ENCODE measurements at places on chromosomes 7 and 10.

DNA sequence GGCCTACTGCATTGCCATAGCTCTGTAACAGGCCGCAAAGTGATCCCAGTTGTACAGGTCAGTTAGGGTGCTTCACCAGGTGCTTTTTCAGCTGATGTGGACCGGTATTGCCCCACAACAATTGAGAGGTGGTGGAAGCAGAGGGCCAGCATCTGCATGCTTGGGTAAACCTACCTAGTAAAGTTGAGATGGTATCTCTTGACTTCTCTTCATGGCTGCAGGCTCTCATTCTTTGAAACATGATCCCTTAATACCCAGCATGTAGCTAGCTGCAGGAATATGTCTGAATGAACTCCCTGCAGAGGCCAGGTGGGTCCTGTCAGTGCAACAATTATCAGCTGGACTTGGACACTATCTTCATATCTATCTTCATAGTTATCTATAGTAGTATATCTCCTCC lies 60.7 kb upstream of the CCDC6 start:
- peak; percentile 32 for DNase-seq

DNA sequence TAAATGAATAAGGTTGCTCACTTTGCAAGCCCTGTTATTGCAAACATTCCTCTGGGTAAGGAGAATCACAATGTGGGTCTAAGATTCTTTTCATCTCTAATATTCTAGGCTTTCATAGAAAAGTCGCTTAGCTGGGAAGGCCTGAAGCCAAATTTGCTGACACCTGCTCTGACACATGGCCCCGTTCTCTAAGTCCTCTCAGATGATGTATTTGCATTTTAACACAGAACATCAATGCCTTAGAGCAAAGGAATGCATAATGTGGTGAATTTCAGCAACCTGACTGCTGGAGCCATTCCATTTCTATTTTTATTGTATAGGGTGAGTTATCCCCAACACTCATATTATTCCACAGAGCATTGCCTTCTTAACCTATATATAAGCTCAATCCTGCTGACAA lies 682.1 kb upstream of the NRP1 start:
- no peak for DNase-seq

GRCh38 chr10:7389346-7389745 lies 21.5 kb downstream of the SFMBT2 start:
- no peak for DNase-seq

GRCh38 chr7:122339145-122339904 lies 34.8 kb upstream of the FEZF1 start:
- no peak for DNase-seq

DNA sequence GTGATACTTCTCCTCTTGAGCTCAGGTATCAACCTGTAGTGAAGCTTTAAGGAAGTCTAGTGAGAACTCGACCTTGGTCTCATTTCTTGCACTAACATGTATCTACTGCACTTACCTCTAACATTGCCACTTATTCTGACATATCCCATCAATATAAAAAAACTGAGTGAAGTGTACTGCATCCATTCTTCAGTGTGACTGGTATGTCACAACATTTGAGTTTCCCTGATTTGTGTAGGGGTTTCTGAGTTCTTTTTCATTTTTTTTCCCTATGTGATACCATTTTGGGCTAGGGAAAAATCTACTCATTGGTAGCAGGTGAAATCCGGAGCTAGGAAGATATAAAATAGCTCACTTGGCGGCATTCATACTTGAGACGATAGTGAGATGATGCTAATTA lies 274.3 kb downstream of the PRKG1 start:
- no peak for DNase-seq

- no peak for DNase-seq
Measured at GRCh38 chr7:53656881-53657280, 621.4 kb downstream of the POM121L12 start.

GRCh38 chr10:21032587-21033319 lies 135.6 kb upstream of the NEBL start:
- no peak for DNase-seq

DNA sequence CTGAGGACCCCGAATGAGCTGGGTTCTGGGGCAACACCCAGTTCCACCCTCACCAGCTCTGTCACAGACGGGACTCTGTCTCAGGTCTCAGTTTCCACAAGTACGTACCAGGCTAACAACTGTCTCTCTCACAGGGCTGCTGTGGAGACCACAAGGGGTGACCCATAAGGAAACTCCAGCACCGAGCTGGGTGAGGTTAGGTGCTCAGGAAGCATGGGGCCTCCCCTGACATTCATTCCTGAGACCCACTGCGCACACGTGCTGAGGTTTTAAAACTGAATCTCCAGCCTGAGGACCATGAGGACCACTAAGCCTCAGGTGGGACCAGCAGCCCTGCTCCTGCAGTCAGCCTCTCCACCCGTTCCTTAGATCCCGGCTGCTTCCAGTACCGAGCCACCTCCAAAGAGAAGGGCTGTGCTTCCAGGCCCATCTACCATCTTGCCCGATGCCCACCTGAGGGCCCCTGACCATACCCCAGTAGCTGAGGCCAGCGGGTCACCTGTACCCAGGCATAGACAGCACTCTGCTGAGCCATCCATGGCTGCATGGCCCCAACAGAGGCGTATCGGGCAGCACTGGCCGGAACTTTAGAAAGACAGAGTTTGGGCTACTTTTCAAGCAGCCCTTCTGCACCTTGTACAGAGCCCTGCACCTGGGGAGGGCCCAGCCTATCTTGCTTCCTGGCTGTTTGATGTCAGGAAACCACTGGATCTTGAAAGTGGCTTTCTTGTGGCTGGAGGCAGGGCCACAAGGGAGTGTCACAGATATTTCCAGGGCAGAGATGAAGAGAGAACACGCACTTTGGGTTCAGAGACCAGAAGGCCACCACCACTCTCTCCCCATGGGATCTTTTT lies 18.7 kb downstream of the HSPA12A start:
- no peak for DNase-seq

DNA sequence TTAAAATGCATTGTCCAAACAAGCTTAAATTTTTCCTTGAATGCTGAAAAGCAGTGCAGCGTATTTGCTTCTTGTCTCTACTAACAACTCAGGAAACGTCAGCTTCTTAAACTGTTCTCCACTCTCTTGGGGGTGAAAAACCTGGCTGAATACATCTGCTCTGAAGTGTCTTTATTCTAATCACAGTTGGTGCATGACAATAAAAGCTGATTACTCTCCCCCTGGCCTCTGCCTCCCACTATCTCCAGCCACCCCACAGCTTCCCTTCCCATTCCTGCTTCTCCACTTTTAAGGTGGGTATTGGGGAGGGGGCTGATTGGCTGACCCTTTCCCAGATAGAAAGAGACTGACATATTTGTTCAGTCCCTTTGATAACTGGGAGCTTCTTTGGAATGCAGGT lies 456.0 kb downstream of the SORCS1 start:
- DNase-seq = peak; percentile 49

- peak; percentile 45 for DNase-seq
Measured at GRCh38 chr10:128576943-128577670, 450.9 kb upstream of the MKI67 start.

DNA sequence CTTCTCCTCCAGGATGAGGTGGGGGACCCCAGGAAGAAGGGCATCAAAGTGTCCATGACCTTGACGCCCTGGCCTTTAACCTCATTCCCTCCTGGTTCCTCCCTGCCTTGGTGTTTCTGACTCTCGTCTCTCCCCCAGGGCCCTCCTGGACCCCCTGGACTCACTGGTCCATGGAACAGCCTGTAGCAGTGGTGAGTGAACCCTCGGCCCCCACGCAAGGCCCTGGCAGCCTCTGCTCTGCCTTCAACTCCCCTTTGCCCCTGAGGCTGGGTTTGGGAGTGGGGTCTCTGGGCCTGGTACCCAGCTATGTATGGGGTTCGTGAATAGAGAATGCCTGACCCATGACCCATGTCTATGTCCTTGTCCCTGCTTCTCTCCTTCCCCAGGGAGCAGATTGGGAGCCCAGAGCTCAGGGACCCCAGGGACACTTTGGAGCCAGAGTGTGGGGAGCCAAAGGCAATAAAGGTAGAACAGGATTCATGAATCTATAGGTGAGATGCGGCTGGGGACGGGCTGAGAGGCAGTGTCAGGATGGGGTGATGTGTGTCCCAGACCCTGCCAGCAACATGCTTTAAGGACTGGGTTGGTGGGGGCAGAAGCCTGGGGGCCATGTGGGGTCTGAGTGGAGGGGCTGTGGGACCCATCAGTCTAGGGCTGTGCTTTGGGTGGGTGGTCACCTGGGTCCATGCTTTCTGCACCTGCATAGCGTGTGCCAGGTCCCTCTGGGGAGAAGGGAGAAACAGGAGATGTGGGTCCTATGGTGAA lies 18.4 kb upstream of the VOPP1 start:
- no peak for DNase-seq

DNA sequence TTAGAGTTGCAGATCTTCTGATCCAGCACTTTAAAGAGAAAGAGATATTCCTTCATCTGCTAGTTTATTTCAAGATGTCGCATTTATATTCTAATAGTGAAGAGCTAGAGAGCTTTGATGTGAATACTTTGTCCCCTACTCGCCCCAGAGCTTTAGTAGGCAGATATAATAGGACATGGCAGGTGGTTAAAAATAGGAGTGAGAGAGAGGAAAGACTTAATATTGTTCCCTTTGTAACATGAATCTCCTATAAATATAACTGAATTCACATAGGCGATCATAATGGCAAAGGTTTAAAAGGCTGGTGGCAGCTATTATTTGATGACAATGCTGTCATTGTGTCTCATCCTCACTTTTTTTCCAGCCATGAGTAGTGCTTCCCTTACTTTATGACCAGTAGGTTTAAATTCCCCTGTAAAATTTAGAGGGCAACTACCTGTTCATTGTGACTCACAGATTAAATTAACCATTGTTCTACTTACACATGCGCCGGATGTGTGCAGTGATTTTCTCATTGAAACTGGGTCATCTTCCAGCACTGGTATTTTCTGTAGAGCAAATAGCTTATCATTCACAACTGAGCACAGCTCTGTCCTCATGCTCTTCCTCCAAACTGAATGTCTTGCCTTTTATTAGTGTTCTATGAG lies 906.7 kb upstream of the CELF2 start:
- no peak for DNase-seq

- no peak for DNase-seq
Measured at GRCh38 chr7:151905353-151905752, 28.4 kb upstream of the PRKAG2 start.

All from iPS-NIHi11 (cell line).